Psoas muscle (tissue), 8 donors: ENCODE measurements at places on chromosomes 7 and 10. TPM values are rescaled to one million over a fixed set of nuclear protein-coding genes. Genes with fewer than 3 reads are reported as not detected.

The SLC26A3 gene
- polyA plus RNA-seq: 0.12 TPM

The NAT16 gene
- polyA plus RNA-seq: 0.01 TPM

GRCh38 chr10:127092916-127093315 is 103.5 kb downstream of the INSYN2A start:
- no peak overlapping the region for H3K4me3 ChIP-seq
- no peaks in the 10 kb centered on the region for H3K27me3 ChIP-seq
- no peaks in the 10 kb centered on the region for H3K4me1 ChIP-seq
- H3K36me3 ChIP-seq: no peaks in the 10 kb centered on the region
- no peak overlapping the region for H3K27ac ChIP-seq

The TRDMT1 gene
- polyA plus RNA-seq: 2.5 TPM

GRCh38 chr10:17644485-17644943 is 563 bp downstream of the STAM start:
- peaks cover 36% of the 10 kb centered on the region for H3K4me1 ChIP-seq
- no peaks in the 10 kb centered on the region for H3K27me3 ChIP-seq
- no peak for DNase-seq
- H3K27ac ChIP-seq: peak overlapping the region; percentile 99
- H3K4me3 ChIP-seq: peak overlapping the region; percentile 90
